SK-N-MC (cell line): ENCODE measurements at places on chromosomes 13 and 19.

DNA sequence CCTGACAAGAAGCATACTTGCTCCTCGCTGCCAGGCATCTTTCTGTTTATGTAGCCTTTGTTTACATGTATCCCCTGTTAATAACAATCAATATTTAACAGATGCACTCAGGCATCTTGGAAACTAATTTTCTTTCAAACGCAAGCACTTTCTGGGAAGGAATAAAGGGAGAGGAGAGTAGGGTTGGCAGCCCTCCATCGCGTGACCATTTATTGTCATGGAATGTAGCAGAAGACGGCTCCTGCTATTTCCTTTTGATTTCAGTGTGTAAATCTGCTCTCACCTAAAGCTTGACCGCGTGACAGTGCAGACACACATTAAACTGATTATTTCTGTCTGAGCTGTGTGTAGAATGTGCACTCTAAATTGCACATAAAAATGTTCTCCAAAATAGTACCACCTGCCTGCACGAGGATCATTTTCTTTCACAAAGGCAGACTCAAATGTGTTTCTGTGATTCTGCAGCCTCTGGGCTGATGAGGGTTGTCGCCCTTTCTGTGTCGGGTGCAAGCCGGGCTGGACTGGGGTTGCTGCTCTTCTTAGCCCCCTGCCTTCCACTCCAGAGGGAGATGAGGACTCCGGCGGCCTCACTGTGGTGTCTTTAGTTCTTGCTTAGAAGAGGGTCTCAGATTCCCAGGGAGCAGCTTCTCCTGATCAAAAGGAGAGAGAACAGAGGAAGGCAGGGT is 223.5 kb upstream of the MAB21L1 start:
- no peak for DNase-seq

- DNase-seq, result no peak
Measured at GRCh38 chr19:10305139-10305806, 4.3 kb downstream of the ZGLP1 start.

- no peak for DNase-seq
Measured at GRCh38 chr13:42684226-42684625, 97.2 kb upstream of the FAM216B start.

DNA sequence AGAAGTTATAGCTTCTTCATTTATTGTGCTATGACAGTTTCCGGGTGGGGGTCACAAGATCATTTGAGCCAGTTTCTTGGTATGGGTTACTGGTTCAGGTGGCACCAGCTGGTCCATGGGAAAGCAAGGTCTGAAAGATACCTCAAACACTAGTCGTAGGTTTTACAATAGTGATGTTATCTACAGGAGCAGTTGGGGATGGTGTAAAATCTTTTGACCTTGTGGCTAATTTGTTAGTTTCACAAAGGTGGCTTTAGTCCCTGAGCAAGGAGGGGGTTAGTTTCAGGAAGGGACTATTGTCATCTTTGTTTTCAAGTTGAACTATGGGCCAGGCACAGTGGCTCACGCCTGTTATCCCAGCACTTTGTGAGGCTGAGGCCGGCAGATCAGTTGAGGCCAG is 24.6 kb downstream of the CHST8 start:
- DNase-seq, result no peak

DNA sequence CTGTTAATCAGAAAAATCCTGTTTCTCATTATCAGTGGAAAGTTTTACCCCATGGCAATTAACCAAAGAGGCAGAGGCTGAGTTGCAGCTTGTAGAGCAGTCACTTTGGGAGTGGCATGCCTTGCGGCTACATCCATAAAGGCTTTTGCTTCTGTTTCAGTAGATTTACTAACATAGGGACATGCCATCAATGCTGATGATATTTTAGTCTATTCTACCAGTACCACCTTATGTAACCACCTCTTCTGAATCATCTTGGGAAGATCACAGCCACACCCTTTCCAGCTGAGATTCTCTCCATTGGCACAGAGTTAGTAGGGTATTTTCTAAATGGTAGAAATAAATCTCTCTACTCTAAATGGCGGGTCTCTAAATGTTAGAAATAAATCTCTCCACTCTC is 37.5 kb downstream of the POSTN start:
- DNase-seq, result no peak

GRCh38 chr19:43430142-43430710 is 15.5 kb downstream of the TEX101 start:
- no peak for DNase-seq

DNA sequence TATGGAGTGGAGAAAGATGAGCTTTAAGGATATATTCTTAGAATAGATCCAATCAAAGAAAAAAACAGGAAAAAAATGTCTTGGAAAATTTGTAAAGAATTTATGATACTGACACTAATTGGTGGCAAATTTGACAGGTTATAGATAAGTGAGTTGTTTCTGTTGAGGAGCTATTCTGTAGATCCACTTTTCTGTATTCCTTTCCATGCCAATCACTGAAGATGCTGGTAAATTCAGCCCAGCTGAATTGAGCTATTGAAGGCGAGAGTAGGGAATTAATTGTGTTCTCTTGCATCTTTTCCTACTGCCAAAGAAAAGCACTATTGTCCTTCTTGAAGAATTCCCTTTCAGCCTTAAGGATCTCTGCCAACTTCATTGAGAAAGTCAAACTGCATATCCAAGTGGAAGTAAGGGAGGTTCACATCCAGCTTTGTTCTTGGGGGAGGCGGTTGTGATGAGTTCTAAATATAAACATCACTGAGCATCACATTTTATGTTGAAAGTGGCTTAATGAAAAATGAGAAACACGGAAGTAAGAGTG is 113.1 kb downstream of the PCDH9 start:
- no peak for DNase-seq

- DNase-seq, result no peak
Measured at GRCh38 chr13:34153428-34154180, 335.7 kb downstream of the RFC3 start.

GRCh38 chr19:1066748-1067340 is at the start of gene ARHGAP45:
TSS of gene ARHGAP45 (plus strand) at chr19:1067167. CDS start at chr19:1067406, 239 bp downstream.
- DNase-seq, result no peak

DNA sequence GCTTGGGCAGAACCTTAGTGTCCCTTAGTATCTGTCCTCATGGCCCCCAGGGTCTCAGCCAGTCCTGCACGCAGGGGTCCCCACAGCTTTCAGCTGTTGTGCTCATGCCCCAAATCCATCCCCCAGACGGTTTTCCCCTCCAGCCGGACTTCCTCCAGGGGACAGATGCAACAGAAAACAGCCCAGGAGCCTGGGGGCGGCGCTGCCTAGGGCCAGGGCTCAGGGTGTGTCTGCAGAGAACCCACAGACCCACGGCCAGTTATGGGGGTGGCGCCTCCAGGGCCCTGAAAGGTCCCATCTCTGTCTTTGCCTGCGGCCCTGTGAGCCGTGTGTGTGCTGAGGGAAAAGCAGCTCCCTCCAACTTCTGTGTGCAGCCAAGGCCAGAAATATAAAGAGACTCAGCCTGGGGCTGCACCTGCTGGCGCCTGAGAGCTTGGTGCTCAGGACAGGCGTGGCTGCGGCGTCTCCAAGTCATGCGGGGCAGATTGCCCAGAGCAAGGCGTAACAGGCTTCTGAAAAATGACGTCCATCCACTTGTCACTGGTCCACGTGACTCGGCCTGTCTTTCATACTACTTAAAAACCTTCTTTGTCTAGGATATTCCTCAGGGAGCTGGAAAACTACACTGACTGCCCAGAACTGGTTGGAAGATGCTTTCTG is 22.1 kb upstream of the F7 start:
- DNase-seq, result no peak

GRCh38 chr19:47542030-47542475 is 27.2 kb upstream of the NAPA start:
- DNase-seq, result no peak

- no peak for DNase-seq
Measured at GRCh38 chr13:76636829-76637228, 249.4 kb downstream of the KCTD12 start.

DNA sequence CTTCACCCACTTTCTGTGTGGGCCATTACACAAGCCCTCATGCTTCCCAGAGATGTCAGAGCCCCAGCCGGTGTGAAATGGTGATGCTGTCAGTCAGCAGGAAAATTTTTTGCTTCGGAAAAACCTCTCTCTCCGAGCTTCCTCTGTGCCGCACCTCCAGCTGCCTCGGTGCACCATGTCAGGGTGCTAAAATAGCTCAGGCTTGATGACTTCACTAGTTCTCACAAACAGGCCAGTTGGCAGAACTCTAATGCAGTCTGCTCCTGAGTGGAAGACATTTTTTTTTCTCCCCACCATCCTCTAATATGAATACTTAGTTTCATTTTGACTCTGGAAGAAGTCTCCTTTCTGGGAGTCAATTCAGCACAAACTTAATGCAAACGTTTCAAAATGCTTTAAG is 71.3 kb downstream of the KLF12 start:
- DNase-seq, result no peak

DNA sequence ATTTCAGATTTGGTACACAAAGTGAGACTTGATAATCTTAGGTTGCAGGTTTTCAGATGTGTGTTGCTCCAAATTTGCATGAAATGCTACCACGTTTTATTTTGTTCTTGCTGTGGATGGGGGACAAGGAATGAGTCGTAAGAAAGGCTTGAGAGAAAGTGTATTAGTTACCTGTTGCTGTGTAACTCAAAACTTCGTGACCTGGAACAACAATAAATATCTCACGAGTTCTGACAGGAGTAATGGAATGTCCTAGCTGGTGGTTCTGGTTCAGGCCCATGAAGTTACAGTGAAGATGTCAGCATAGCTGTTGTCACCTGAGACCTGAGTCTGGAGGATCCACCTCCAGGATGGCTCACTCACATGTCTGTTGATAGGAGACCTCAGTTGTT is 1.2 kb downstream of the ZNF8 start:
- no peak for DNase-seq

DNA sequence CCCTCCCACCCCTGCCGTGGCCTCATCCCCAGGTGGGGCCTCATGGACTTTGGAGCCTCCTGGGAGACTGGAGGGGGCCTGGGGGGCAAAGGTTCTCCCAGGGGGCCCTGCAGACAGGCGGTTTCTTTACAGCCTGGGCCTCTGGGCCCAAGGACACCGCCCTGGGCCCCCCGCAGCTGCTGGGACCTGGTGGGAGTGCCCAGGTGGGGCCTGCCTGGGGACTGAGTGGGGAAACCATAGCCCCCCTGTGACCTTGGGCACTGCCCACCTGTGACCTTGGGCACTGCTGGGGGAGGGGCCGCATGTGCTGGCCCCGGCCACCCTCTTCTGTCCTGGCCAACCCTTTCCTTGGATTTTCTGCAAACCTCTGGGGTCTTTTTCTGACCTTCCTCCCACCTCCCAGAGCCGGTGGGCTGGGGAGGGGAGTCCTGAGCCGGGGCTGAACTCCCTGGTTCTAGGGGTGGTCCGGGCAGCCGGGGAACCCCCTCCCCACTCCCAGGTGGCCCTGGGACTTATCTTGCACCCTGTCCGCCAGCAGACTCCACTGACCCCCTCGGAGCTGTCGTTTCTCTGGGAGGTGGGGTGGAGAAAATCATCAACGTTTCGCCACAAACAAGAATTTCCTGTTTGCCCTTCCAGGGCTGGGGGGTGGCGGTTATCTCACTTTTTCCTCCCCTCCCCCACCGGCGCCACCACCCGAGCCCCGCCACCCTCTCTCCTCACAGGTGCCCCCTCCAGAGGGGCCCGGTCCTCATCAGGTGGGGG is 27.0 kb downstream of the ARID3A start:
- DNase-seq, result no peak

DNA sequence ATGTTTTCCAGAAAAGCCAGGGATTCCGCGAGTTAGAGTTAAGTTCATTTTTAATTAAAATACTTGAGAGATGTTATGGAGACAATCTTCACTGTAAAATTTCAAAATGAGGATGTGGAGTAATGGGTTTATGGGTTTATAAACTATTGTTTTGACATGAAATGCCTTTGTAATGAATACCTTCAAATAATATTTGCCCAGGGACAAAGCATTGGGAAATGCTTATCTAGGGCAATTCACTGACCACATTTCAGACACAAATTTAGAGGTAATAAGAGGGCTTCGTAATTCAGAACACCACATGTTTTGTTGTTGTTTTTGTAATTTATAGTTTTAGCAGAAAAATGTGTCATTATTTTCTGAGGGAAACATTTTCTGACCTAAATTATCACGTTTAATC is 241.1 kb upstream of the ATXN8OS start:
- DNase-seq, result no peak

DNA sequence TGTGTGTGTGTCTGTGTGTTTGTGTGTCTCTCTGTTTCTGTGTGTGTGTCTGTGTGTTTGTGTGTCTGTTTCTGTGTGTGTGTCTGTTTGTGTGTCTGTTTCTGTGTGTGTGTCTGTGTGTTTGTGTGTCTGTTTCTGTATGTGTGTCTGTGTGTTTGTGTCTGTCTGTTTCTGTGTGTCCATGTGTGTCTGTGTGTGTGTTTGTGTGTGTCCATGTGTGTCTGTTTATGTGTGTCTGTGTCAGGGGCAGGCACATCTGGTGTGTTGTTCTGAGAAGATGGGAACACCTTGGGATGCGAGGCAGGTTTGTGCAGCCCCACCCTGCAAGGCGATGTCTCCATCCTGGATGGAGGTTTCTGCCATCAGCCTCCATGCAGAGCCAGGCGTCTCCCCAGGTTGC is 275.8 kb upstream of the SOX1 start:
- DNase-seq, result no peak

- DNase-seq, result no peak
Measured at GRCh38 chr19:677201-677600, 1.0 kb downstream of the FSTL3 start.

- DNase-seq, result no peak
Measured at GRCh38 chr19:49125025-49125731, 5.8 kb downstream of the PPFIA3 start.

GRCh38 chr19:51186323-51186722 is 38.6 kb upstream of the CD33 start:
- no peak for DNase-seq

GRCh38 chr19:47514151-47514868 is 553 bp downstream of the NAPA start:
- no peak for DNase-seq

DNA sequence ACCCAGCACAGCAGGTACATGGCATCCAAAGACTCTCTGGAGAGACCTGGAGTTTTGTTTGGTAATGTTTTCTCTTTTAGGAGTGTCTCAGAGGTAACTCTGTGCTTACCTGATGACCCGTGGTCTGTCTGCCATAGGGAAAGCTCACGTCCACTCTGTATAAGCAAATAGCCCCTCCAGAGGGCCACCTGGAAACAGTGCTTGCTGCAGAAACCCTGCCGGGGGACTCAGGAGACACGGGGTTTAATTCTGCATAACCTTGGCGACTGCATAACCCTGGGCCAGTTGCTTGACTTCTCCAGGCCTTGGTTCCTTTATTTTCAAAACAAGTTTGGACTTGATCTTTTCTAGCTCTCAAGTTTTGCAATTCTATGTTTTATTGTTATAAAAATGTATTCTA is 187.2 kb upstream of the SOX1 start:
- DNase-seq, result no peak
